ENCODE measurements at places on chromosomes 7 and 10. TPM values are rescaled to one million over a fixed set of nuclear protein-coding genes. Genes with fewer than 3 reads are reported as not detected.

Gene ZNF239
- total RNA-seq: 4.5 TPM

Gene EIF3A
- 134 TPM for total RNA-seq

Gene HTR5A
- total RNA-seq: not detected

Gene TBXAS1
- 12.6 TPM for total RNA-seq

Gene NPY4R2
- 34.7 TPM for total RNA-seq

Gene GPR26
- not detected for total RNA-seq

Gene CDH23
- 2.0 TPM for total RNA-seq

Gene TRPV6
- total RNA-seq: not detected

Gene NUP205
- total RNA-seq: 48.5 TPM

Gene CACUL1
- total RNA-seq: 12.1 TPM

Gene CALHM2
- 5.5 TPM for total RNA-seq

Gene GPRIN2
- total RNA-seq: 37.6 TPM

Gene CLEC5A
- not detected for total RNA-seq

Gene PLAC9
- not detected for total RNA-seq

Gene GIMAP4
- total RNA-seq: not detected

Gene FAM221A
- 0.39 TPM for total RNA-seq

Gene CALHM1
- not detected for total RNA-seq

Gene MLXIPL
- 1.2 TPM for total RNA-seq

Gene SPDYE9
- total RNA-seq: not detected

Gene SPDYE2B
- not detected for total RNA-seq

Gene GDF2
- total RNA-seq: not detected

Gene NT5C2
- 76.7 TPM for total RNA-seq

Gene LIPM
- total RNA-seq: not detected

Gene GCK
- not detected for total RNA-seq

Gene CACNB2
- total RNA-seq: not detected

Gene RAB19
- not detected for total RNA-seq

Gene VAX1
- 1.7 TPM for total RNA-seq

Gene LEP
- total RNA-seq: not detected

Gene FAM20C
- total RNA-seq: 34.2 TPM

Gene FAM53B
- total RNA-seq: 12.9 TPM

Gene SYCE1
- total RNA-seq: not detected

Gene VWA2
- not detected for total RNA-seq

Gene H2BK1
- not detected for total RNA-seq

Gene LRIT1
- total RNA-seq: not detected

Gene PSPH
- total RNA-seq: 25.3 TPM

Gene NACAD
- total RNA-seq: 0.22 TPM

Gene LAMB4
- 0.14 TPM for total RNA-seq

Gene RADIL
- total RNA-seq: 2.8 TPM

Gene PLCE1
- total RNA-seq: 5.8 TPM

Measured in A549 treated with CORT108297 at 1 μM for 4 hours (cell line).